Muscle of back (tissue), 13 donors: ENCODE measurements at places on chromosomes 2 and 18.
A peak's percentile ranks its signal among the peaks of the same experiment; 100 is the strongest.

DNA sequence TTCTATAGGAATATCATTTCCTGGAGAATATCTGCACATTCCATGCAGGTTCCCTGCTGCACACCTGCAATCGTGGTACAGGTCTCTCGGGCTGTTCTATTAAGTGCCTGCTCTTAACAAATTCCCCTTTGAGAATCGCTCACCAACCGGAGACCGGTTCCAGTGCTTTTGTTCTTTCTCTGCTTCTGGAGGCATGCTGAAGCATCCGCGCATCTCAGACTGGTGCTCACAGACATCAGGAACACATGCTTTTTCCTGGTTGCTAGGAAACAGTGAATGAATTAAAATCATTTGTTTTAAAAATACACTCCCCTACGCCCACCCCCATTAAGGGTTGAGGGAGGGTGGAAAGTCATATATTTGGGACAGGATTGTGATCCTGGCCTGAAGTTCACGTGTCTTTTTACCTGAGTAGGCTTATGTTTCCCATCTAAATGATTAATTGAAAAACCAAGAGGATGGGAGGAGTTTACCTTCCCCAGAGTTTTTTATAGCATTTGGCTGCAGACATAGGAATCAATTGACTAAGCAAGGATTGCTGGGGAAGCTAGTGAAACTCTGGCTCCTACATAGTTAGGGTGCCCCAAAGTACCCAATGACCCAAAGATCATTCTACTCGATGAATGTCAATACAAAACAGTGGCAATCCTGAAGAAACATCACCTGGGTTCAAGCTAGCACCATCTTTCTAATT lies at the start of gene C2orf80:
Gene C2orf80 (minus strand): TSS at position 221 of the 694 bp plus-strand sequence. CDS start 3,044 bp downstream, outside the sequence.
- DNase-seq, result no peak

DNA sequence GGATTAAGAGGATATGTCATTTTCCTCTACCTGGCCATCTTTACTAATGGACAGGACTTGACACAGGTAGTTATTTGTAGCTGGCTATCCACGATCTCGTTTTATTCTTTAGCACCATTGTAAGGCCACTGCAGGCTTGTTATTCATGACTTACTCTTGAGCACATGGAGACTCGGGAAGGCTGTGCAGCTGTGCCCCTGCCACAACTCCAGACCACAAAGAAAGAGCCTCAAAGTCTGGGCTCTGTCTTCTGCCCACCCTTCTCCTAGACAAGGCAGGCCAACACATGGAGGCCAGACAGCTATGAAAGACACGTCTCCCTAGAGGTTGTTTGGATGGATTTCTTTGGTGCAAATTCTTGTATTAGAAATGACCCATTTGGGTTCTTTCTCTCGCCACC lies 133.8 kb downstream of the NAPG start:
- DNase-seq, result no peak

- DNase-seq, result no peak
These were observed 1.1 kb downstream of the HPCAL1 start for GRCh38 chr2:10303694-10304378.

DNA sequence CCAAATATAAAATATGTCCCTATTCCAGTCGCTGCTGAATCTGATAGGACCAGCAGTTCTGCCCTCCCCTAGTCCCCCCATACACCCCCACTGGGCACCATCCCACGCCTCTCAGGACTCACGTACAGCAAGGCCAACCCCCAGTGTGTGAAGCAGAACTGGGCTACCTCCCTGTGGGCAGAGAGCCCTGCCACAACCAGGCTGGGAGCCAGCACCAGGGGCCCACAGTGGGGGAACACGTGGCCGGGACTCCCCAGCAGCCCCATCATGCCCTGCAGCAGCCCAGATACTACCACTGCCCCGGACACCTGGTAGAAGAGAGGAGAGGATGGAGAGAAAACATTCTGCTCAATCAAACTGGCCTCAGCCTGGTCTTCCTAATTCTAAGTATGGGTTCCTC lies 1.3 kb downstream of the SLC23A3 start:
- no peak for DNase-seq

DNA sequence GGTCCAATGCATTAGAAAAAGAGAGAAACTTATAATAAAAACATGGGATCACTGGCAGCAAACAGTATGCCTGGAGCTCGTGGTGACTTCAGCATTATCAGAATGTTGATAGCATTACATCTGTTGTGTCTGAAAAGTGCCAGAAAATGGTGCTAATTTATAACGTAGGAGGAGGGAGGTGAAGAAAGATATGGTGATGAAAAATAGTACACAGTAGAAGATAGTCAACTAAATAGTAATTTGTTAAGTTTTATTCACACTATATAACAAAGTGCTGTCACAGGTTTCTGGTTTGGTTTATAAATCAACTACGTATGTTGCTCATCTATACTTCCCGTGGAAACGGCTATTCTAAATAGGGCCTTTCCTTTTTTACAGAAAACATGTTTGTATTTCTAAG lies 117.4 kb downstream of the LRRTM1 start:
- DNase-seq, result no peak

- DNase-seq, result peak; percentile 44
These were observed 550.2 kb upstream of the SETBP1 start for GRCh38 chr18:44130376-44130942.

DNA sequence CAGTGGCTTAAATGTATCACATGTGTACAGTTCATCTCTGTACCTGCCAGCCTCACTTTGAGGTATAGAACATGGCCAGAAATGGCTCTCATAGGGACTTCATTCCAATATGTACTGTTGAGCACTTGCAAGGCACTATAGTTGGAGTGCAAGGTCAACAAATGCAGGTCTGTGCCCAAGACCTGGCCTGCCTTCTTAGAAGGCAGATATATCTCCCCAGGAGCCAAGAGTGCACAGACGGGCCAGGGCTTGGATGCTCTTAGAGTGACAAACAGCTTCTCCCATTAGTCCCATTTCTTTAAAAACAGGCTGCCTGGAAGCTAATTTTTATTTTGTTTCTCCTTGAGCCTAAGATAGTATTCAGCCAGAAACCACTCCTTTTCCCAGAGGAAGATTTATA lies 7.3 kb downstream of the TEX261 start:
- no peak for DNase-seq
